ENCODE measurements at places on chromosomes 1 and 21. TPM values are rescaled to one million over a fixed set of nuclear protein-coding genes. Genes with fewer than 3 reads are reported as not detected.

GRCh38 chr1:35390600-35391494, 122.3 kb downstream of the ZMYM4 start:
- H3K27me3 ChIP-seq = no peaks in the 10 kb centered on the region
- DNase-seq = no peak
- peaks cover 13% of the 10 kb centered on the region for H3K4me1 ChIP-seq
- H3K36me3 ChIP-seq = peaks cover 41% of the 10 kb centered on the region
- H3K27ac ChIP-seq = peak overlapping the region; percentile 21

GRCh38 chr1:70436622-70437251, 25.7 kb downstream of the CTH start:
- H3K4me3 ChIP-seq = no peak overlapping the region
- no peak overlapping the region for H3K27ac ChIP-seq
- no peaks in the 10 kb centered on the region for H3K4me1 ChIP-seq
- no peaks in the 10 kb centered on the region for H3K27me3 ChIP-seq
- no peak for DNase-seq

The JAM2 gene
- 10.0 TPM for total RNA-seq

DNA sequence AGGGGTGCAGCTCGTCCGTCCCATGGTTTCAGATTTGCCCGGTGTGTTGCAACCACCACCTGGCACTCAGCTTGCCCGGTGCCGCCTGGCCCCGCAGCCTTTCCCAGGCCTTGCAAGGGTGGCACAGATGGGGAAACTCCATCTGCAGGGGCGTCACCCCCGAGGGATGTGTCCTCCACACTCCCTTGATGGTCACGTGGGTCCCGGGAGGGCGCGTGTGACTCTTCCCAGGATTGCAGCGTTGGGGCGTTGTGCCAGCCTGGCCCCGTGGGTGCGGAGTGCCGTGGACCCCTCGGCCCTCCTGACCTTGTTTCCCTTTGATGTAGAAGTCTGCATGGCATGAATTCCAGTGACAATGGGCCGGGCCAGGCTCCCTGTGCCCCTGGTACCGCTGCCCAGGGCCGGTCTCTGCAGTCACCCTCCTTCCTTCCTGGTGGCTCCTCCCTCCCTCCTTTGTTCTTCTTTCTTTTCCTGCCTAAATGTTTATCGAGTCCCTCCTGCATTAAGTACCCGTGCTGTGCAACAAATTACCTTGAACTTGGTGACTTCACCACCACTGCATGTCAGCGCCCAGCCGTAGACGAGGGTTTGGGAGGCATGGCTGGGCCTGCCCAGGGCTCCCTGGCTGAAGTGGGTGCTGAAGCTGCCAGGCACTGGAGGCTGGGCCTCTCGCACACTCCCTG, 22.9 kb downstream of the RRP1 start:
- H3K4me1 ChIP-seq = peaks cover 8% of the 10 kb centered on the region
- no peak for DNase-seq
- H3K36me3 ChIP-seq = no peaks in the 10 kb centered on the region
- H3K4me3 ChIP-seq = peak overlapping the region; percentile 34
- peak overlapping the region; percentile 75 for H3K27ac ChIP-seq
- H3K27me3 ChIP-seq = no peaks in the 10 kb centered on the region

The EPHB2 gene
- total RNA-seq = 44.6 TPM

DNA sequence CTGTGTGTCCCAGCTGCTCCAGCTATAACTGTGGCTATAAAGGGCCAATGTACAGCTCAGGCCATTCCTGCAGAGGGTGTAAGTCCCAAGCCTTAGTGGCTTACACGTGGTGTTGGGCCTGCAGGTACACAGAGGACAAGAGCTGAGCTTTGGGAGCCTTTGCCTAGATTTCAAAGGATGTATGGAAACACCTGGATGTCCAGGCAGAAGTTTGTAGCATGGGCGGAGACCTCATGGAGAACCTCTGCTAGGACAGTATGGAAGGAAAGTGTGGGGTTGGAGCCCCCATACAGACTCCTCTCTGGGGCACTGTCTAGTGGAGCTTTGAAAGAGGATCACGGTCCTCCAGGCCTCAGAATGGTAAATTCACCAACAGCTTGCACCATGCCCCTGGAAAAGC, 113.9 kb downstream of the RGS21 start:
- no peaks in the 10 kb centered on the region for H3K4me1 ChIP-seq
- H3K27ac ChIP-seq = no peak overlapping the region
- H3K36me3 ChIP-seq = no peaks in the 10 kb centered on the region
- H3K4me3 ChIP-seq = no peak overlapping the region

GRCh38 chr21:31479714-31480113, 135.7 kb upstream of the TIAM1 start:
- no peak overlapping the region for H3K4me3 ChIP-seq
- peaks cover 25% of the 10 kb centered on the region for H3K4me1 ChIP-seq
- no peak for DNase-seq
- no peak overlapping the region for H3K27ac ChIP-seq
- peaks cover under 1% of the 10 kb centered on the region for H3K36me3 ChIP-seq
- H3K27me3 ChIP-seq = no peaks in the 10 kb centered on the region

DNA sequence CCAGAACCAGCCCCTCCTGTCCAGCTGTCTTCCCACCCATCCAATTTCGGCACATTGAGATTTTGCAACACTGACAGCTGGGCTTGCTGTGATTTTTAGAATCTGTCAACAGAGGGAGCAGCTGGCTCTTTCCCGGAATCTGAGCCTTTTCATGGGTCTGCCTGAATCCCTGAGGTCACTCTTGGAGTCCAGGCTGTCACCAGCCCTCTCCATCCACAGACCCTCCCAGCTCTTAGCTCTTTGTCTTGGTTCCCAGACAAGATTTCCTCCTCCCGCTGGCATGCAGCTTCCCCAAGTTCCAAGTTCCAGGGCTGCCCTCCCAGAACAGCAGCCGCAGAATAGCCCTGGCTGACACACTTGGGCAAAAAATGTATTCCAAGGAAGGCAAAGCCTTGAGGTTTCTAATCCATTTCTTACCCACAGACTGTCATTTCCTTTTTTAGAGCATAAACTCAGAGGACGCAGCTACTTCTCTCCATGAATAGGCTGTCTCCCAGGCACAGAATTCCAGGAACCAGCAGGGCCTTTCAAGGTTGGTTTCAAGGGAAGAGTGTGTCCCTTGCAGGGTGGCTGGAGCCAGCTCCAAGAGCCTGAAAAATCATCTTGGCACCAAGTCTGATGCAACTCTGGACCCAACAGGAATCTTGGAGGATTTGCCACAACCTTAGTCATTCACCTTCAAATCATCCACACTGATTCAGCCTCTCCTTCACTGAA, 7.1 kb upstream of the TMEM61 start:
- H3K27ac ChIP-seq = peak overlapping the region; percentile 68
- peaks cover 32% of the 10 kb centered on the region for H3K4me1 ChIP-seq
- DNase-seq = no peak
- H3K36me3 ChIP-seq = no peaks in the 10 kb centered on the region

- DNase-seq = no peak
- H3K36me3 ChIP-seq = peaks cover 5% of the 10 kb centered on the region
- peaks cover 26% of the 10 kb centered on the region for H3K4me1 ChIP-seq
- H3K27me3 ChIP-seq = no peaks in the 10 kb centered on the region
Observed at GRCh38 chr1:45328680-45329079, 2.0 kb downstream of the HPDL start.

DNA sequence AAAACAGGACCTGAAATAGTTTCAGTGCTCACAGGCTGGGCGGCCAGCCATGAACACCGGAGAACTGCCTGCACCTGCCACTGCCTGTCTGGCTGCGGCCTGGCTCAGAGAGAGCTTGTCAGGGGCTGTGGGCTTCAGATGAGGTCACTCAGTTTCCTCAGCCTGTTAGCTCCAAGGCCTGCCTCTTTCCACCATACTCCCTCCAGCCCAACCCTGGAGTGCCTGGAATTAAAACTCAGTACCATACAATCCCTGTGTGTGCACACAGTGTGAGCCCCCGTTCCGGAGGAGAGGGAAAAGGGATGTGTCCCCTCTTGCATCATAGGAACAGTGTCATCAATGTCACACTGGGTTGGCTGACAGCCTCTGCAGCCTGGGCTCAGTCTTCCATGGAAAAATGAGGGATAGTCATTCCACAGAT, 16.2 kb downstream of the CACNA1S start:
- peaks cover 10% of the 10 kb centered on the region for H3K4me1 ChIP-seq
- H3K36me3 ChIP-seq = no peaks in the 10 kb centered on the region
- no peaks in the 10 kb centered on the region for H3K27me3 ChIP-seq
- no peak overlapping the region for H3K4me3 ChIP-seq

GRCh38 chr1:200260597-200261335, 149.1 kb downstream of the ZNF281 start:
- H3K36me3 ChIP-seq = no peaks in the 10 kb centered on the region
- H3K4me1 ChIP-seq = peaks cover 7% of the 10 kb centered on the region
